DMS53 (cell line): ENCODE measurements at places on chromosomes 6 and 20.

- DNase-seq: no peak
These were observed 16.2 kb downstream of the FKBP1A start for GRCh38 chr20:1376408-1377270.

DNA sequence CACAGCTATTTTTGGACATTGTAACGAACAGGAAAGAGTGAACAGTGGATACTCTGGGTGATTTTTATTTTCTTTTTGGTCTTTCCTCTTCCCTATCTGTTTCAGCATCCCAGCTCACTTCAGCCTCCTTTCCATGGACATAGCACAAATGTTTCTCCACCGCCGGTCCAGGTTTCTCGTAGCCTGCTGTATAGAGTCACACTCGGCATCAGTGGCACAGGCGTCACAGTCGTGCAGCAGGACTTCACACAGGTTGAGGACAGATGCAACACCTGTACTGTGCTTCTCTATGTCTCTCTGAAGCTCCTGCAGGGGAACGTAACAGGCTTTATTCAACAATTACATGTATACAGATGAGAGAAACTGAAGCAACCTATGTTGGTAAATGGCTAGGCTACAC is 348.3 kb downstream of the ESR1 start:
- DNase-seq: no peak

DNA sequence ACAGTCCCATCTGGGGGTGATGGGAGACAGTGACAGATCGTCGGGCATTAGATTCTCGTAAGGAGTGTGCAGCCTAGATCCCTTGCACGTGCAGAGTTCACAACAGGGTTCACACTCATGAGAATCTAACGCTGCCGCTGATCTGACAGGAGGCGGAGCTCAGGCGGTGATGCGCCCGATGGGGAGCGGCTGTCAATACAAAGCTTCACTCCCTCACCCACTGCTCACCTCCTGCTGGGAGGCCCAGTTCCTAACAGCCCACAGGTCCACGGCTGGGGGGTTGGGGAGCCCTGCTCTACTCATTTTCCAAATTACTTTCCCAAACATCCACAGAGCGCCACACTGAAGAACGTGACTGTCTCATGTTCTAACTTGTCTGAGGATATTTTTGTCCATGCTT is 25.3 kb downstream of the CTCFL start:
- no peak for DNase-seq

- DNase-seq: no peak
These were observed 105.6 kb upstream of the PLCB4 start for GRCh38 chr20:8963330-8963729.

- DNase-seq: no peak
These were observed 46.1 kb upstream of the PBOV1 start for GRCh38 chr6:138264372-138264880.

DNA sequence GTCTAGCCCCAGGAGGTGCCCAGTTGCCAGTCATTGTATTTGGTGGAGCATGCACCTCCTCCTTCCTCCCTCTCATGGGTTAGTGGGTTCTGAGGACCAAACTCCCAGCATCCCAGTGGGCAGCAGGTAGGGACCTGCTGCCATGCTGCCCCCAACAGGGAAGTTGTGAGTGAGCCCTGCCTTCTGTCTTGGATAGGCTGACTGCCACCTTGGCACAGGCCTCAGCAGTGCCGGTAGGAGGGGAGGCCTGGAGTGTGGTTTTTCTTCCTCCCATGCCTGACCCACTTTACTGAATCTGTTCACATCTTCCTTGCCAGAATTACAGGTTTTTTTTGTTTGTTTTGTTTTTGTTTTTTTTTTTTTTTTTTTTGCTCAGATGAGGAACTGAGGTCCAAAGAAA is 24.5 kb downstream of the PLCG1 start:
- peak; percentile 25 for DNase-seq

GRCh38 chr6:16430391-16431089 is 192.2 kb downstream of the GMPR start:
- no peak for DNase-seq

- DNase-seq: peak; percentile 37
These were observed 105.1 kb downstream of the MKKS start for GRCh38 chr20:10328897-10329255.

- DNase-seq: peak; percentile 32
These were observed 44.8 kb downstream of the POPDC3 start for GRCh38 chr6:105135056-105135455.

DNA sequence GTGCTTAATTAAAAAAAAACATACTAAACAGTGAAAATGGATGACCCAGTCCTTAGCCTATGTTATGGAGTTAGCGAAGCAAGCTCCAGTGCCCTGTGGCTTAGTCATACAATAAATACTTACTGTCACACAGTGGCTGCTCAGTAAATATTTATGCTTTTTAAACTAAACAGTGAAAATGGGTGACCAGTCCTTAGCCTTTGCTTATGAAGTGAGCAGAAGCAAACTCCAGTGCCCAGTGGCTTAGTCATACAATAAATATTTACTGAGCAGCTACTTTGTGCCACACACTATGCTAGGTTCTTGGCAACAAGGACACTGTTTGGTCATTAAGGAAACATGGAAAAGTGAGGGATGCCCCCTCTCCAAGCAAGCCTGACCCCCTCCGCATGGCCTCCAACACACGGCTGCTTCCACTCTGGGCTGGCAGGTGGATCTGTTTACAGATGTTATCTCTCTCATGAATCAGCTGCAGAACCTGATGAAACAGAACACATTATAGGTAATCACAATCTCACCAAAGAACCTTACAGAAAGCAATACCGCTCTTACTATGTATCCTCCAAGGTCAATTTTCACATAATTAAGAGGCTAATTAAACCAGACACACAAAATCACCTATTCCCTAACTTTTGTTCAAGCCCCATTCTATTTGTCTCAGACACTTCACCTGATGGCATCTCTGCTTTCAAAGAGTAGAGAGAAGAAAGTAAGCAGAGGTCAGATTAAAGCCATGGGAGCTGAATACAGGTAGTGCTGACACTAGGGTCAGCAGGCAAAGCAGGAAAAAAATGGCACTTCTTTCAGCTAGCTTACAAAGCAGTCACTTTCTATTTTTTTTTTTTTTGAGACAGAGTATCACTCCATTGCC is 27.3 kb downstream of the CDK5RAP1 start:
- DNase-seq: peak; percentile 99

DNA sequence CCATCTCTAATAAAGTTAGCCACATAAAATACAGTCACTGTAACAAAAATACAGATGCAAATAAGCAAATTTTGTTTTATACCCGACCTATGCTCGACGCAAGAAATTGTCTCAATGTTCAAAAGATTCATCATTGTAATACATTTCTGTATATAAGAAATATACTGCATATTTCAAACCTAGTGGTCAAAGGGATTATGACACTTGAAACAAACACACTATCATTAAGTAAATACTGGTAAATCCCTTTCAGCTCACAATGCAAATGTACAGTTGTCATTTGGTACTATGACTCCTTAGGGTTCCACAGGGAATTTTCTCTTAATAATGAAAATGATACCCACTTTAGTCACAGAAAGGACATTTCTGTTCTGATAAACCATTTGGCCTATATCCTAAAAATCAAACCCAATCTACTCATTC is 2.2 kb downstream of the HIVEP2 start:
- DNase-seq: peak; percentile 73

GRCh38 chr6:14917109-14917910 is 328.6 kb upstream of the JARID2 start:
- DNase-seq: no peak

DNA sequence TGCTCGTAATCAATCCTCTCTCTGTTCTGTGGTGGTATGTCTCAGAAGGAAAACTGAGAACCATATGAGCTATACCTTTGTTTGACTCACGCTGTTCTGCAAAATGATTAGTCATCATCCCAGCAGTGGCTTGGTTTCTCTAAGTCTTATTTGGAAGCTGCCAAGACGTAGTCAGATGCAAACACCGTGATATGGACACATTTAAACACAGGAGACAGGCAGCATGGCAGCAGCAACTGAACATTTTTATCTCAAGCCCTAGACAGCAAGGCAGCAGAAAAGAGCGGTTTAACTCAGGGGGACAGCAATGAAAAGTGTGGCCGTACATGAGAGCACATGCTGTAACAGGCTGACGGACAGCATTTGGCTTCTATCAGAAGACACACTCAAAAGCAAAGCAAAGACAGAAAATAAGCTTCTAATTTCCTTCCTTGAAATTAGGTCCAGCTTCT is 1295.1 kb downstream of the EPHA7 start:
- DNase-seq: no peak

- DNase-seq: peak; percentile 43
These were observed 13.3 kb downstream of the SLA2 start for GRCh38 chr20:36632487-36633284.

DNA sequence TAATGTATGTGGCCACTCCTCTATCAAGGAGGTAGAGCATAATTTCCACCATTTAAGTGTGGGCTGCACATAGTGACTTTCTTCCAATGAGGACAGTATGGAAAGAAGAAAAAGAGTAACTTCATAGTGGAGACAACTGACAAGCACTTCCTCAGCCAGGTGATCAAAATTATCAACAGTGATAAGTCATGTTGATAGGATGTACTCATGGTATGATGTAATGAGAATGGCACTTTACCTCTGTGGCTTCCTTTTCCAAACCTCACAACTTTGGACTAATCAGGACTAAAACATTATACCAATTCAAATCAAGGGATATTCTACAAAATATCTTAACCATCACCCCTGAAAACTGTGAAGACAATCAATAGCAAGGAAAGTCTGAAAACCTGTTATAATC is 302.3 kb upstream of the CITED2 start:
- no peak for DNase-seq

DNA sequence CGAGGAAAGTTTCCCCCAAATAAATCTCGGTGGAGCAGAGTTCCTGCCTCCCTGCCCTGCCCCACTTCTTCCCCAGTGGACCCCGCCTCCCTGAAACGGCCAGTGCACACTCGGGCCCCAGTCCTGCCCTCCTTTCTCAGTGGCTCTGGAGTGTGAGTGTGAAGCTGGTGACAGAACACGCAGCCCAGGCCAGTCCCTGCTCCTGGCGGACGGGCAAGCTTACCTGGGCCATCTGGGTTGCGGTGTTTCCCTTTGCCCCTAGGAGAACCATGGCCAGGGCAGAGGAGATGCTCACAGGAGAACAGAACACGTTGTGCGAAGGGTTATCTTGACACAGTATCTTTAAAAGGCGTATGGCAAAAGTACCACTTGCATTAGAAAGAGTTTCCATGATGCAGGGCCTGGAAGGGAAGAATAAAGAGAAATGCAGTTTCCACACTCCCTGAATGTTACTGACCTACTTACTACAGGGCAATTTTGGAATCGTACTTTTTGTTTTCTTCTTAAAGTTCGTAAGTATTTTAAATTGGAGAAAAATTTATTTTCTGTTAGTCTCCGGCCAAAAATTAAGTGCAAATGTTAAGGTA is 2.8 kb downstream of the SERPINB9 start:
- no peak for DNase-seq

DNA sequence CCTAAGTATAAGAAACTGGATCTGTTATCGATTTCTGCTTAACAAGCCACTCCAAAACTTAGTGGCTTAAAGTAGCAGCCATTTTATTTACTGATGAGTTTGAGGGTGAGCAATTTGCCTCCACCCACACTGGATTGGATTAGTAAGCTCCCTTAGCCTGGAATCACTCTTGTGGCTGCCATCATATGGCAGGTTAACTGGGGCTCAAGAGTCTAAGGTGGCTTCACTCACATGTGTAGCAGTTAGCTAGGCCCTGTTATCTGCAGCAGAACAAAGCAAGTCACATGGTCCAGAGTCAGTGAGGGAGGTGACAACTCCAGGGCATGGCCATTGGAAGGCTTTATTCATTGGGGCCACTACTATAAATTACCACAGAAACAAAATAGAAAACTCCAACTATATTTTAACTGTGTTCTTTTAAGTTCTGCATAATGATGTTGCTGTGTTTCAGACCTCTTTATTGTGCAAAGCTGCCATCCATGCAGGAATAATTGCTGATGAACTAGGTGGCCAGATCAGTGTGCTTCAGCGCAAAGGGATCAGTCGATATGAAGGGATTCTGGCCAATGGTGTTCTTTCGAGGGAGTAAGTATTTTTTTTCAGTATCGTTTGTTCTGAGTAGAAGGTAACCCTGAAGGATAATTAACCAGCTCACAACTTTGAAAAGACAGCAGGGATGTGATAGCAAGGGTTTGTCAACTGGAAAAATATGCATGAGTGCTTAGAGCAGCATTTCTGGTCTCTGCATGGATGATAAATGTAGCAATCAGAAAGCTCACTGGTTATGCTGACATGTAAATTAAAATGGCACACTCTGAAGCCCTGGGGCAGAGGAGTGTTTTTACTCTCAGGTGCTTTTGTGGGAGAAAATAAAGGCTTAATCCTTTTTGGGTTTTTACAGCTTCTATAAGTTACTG is 49.6 kb downstream of the DCBLD1 start:
- DNase-seq: no peak

GRCh38 chr20:22986601-22987000 is 48.5 kb upstream of the SSTR4 start:
- no peak for DNase-seq

- no peak for DNase-seq
These were observed 53.0 kb downstream of the NUDT3 start for GRCh38 chr6:34339432-34339831.

DNA sequence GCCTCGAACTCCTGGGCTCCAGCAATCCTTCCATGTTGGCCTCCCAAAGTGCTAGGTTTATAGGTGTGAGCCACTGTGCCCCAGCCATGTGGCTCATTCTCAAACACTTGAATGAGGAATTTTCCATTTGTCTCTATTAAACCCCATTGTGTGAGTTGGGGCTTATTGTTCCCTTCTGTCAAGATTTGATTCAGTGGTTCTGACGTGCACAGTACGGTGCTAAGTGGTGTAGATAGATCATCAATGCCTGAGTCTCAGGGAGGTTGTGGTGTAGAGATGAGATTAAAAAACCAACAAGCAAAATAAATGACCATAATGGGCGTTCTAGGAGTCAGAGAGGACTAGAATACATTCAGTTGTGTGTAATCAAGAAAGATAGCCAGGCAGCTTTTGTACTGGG is 335.6 kb downstream of the PRL start:
- DNase-seq: no peak

DNA sequence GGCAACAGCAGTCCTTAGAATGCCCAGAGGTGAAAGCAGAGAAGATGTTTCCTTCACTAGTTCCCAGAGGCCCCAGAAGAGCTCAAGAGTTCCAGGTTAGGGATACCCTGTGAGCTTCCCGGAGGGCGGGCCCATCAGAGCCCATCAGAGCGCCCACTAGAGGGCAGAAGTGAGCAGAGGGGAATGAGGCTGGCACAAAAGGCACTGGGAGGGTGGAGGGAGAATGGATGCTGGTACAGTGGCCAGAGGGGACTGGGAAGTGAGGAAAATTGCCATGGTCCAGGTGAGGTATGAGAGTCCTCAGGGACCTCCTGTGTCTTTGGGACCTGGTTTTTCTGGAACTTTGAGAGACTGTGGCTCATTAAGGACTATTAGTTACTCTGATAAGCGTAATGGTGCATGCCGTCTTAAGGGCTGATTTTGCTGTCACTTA is 57.3 kb downstream of the LINC00237 start:
- peak; percentile 63 for DNase-seq

- DNase-seq: no peak
These were observed 295.1 kb downstream of the ALDH8A1 start for GRCh38 chr6:134654751-134655150.

DNA sequence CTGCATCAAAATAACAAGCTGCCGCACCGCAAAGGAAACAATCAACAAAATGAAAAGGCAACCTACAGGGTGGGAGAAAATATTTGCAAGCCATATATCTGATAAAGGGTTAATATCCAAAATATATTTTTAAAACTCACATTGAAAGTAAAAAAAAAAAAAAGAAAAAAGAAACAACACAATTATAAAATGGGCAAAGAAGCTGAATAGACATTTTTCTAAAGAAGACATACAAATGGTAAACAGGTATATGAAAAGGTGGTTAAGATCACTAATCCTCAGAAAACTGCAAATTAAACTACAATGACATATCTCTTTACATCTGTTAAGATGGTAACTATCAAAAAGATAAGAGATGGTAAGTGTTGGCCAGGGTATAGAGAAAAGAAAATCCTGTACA is 105.4 kb upstream of the LY86 start:
- DNase-seq: no peak
